Activated naive CD4-positive, alpha-beta T cell treated with anti-CD3 and anti-CD28 coated beads, Interleukin-2, amount 50 U/mL, for 72 hours (primary cell): ENCODE measurements at places on chromosomes 12 and 14. TPM values are rescaled to one million over a fixed set of nuclear protein-coding genes. Genes with fewer than 3 reads are reported as not detected.

C1QL4 gene
- not detected for total RNA-seq

CLECL1 gene
- total RNA-seq = 7.6 TPM

GPD1 gene
- 0.35 TPM for total RNA-seq

HEBP1 gene
- total RNA-seq = 34.2 TPM
